ENCODE measurements at places on chromosomes 1 and 21. TPM values are rescaled to one million over a fixed set of nuclear protein-coding genes. Genes with fewer than 3 reads are reported as not detected.

DNA sequence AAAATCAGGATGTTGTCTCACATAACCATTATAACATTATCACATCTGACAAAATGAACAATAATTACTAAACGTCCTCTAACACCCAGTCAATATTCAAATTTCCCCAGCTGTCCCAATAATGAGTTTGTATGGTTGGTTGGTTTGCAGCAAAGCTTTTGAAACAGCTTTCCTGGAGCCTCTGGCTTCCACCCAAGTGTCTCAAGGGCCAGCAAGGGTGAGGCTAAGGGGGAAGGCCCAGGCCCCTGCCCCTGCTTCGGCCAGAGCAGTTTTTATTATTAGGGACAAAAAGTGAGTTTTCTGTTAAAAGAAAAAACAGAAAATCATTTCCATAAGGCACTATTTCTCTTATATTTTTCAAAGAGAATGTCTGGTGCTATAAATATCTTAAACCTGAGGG is 19.1 kb upstream of the AVPR1B start:
- no peak for DNase-seq

GRCh38 chr1:240508201-240508600 is 103.8 kb downstream of the GREM2 start:
- DNase-seq, result no peak

DNA sequence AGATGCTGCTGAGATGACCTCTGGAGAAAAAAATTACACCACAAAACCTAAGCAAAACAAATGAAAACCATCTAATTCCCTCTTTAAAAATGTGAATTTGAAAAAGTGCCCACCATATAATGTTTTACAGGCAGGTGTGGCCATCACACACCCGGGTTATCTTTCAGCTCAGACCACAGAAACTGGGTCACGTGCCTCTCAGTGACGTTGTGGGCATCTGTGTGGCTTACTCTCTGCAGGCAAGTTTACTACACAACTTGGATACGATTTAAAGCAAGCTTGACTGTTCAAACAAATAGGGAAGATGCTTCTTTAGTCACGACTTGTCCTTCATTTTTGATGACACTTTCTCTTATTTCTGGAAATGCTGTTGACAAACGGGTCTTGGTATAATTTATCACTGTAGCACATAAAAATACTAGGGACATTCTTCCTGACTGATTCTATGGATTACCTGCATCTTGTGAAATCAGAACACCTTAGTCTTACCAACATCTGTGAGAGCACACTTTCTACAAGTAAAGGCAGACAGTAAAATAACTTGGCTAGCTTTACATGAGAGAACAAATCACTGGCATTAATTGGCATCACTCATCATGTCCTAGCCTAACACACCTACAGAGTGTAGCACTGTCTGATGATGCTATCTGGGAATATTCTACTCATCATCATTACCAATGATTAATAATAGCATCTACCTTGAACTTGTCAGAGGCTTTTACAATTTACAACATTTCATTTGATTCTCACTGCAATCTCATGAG is 89.3 kb upstream of the EDEM3 start:
- DNase-seq, result no peak

DNA sequence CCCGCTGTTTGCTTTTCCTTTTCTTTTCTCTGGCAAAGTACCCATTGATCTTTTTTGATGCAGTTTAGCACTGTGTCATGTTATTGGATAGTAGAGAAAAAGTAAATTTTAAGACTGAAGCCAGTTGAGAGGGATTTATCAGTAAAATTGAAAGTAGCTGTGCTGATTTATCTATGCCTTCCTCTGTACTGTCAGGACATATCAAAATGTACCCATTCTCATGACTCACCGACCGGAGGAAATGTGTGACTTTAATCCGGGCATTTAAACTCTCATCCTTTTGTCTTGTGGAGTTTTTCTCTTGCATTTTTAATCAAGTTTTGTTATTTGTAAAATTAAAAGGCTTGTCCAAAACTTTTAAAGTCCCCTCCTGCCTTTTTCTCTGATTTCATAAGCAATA is 276.6 kb upstream of the FMN2 start:
- no peak for DNase-seq

DNA sequence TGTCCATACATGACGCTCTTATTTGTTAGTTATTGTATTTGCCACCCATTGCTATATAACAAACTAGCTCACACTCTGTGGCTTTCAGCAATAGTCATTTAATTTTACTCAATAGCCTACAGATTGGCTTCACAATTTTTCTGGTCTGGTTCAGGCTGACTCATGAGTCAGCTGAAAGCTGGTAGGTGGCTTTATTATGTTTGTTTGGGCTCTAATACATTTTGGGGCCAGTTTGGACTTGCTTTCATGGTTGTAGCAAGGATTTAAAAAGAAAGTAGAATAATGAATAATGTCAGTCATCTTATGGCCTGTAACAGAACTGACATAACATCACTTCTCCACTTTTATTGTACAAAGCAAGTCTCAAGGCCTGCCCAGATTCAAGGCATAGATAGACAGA is 338.7 kb downstream of the LRRIQ3 start:
- no peak for DNase-seq

DNA sequence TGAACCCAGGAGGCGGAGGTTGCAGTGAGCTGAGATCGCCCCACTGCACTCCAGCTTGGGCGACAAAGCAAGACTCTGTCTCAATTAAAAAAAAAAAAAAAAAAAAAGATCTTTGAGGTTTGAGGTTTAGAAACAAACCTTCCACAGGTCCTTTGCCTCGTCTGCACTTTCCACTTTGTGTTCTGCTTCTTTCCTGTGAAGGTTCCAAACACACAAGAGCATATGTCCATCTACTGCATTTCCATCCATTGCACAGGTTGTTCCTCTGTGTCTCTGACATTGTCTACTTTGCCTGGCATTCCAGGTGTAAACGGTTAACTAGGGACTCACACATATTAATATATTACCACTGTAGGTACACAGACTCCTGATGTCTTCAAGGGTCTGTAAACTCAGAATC is 40.1 kb downstream of the DSTYK start:
- no peak for DNase-seq

GRCh38 chr21:44550807-44551206 is 498 bp downstream of the KRTAP10-2 start:
- no peak for DNase-seq

DNA sequence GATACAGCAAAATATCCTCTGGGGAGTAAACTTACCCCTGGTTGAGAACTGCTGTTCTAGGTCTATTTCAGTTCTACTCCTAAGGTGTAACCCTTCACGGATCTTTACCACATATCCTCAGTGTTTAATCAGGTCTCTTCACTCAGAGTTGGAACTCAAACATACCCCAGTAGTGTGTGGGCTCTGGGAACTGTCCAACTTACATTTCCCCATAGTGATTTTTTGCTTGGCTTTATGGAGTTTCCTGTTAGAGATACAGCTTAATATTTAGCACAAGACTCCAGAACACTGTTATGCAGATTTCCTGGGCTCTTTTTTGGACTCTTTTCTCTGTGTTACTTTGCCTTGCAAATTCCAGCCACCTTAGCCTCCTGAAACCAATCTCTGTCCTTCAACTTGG is 26.7 kb upstream of the LIN9 start:
- no peak for DNase-seq

DNA sequence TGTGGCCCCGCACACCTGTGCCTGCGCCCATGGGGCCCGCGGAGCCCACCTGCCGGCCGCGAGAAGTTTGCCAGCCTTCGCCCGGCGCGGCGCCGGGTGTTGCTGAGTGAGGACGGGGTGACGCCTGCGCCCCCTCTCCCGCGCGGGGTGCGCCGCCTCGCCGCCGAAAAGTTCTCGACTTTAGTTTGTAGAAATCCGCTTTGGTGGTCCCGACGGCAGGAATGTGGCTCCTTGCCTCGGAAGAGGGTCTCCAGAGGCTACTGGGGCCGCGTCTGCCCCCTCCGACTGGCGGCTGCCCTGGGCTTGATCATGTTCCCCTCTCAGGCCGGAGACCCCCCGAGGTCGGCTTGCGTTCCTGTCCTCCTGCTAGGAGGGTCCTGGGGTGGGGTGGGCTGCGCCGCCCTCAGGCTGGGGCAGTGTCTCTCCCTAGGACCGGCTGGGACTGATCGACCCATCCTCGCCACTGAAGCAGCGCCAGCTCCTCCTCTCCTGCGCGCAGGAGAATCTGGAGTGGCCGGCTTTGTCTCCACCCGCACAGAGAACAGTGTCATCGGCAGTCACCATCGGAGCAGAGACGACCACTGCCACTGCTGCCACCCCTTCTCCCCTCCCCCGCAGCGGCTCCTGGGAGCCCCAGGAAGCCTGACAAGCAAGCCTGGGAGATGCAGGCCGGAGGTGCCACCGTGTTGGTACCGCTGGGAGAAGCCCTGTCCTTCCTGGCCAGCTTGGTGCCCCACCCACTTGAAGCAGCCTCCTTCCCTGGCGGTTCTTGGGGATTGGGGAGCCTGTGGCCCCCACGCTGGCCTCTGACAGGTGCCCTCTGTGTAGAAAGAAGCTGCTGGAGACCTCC is 553 bp upstream of the SLC30A2 start:
- DNase-seq, result no peak

DNA sequence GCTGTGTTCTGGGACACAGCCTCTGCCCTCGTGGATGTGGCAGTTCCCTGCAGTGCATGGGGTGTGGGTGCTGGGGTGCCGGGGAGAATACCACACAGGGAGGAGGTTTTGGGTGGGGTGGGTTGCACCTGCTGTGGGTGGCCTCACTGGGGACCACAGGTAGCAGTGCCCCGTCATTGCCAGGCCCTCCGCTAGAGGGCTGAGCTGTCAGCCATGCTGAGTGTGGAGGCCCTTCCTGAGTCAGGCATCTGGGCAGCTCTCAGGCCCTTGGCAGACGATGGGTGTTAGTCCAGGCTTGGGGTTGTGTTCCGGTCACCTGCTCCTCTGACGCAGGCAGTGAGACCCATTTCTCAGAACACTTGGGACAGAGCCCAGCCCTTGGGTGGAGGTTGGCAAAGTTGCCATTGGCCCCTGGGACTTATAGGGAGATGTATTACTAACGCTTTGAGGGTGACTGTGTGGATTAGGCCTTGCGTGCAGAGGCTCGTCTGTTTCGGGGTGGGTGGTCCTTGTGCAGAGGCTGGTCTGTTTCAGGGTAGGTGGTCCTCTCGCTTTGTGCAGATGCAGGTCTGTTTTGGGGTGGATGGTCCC is 23.9 kb downstream of the PCNT start:
- no peak for DNase-seq

DNA sequence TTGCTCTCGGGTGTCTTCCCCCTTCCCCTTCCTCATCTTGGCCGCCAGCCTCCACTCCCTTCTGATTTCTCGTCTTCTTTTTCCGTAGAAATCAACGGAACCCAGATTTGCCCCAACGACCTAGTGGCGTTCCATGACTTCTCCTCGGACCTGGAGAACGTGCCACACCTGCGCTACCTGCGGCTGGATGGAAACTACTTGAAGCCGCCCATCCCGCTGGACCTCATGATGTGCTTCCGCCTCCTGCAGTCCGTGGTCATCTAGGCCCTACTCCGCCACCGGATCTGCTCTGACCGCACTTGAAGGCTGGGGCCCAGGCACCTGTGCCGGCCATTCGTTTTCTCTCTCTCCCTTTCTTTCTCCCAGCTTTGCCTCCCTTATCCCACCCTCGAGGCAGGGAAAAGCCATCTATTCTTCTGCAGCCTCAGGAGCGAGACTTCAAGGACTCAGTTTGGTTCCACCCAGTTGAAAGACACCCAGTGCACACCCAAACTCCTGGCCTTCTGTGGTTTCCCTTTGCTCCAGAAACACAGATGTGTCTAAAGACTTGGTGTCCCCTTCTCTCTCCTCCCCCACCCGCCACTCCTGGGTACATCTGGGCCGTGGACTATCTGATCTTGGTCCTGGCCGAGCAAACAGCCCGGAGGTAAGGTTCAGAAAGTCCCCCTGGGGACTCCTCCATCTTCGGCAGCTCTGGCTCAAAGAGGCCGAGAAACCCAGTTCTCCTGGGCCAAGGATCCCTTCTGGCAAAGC is 7.2 kb upstream of the OPTC start:
- DNase-seq, result no peak

GRCh38 chr1:153752571-153753195 is 22.5 kb upstream of the SLC27A3 start:
- no peak for DNase-seq

DNA sequence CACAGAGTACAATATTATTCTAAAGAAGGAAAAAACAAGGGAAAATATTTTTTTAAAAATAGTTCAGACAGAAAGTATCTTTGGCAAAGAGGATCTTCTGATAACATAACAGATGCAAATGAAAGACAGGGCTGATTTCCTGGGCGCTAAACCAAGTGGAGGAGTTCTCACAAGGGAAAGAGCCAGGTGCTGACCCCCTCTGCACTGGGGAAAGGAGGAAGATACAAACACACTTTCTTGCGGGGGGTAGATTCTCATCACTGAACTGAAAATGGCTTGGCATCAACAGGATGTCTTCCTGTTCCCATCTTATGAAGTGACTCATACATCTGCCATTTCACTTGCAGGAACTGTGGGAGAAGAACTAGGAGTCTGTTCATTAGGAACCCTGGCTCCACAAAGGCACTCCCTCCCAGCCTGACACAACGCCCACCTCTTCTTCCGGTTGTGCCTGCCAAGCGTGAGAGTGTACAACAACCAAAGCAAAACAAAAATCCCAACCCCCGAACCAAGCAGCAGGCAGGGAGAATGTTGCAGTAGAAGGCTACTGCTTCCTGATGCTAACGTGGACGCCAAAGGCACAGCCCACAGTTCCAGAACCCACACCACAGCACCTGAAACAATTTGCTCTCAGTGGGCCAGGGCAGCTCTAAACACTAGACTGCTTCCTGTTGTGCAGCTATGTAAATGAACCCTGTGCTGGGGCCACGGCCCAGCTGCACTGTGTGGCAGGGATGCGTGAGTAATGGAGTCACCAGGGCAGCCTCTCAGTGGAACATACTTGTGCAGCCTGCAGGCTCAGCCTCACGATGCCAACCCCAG is 51.0 kb downstream of the GADD45A start:
- peak; percentile 62 for DNase-seq

- DNase-seq, result no peak
These were observed 3.8 kb upstream of the GUCA2A start for GRCh38 chr1:42168391-42168670.

DNA sequence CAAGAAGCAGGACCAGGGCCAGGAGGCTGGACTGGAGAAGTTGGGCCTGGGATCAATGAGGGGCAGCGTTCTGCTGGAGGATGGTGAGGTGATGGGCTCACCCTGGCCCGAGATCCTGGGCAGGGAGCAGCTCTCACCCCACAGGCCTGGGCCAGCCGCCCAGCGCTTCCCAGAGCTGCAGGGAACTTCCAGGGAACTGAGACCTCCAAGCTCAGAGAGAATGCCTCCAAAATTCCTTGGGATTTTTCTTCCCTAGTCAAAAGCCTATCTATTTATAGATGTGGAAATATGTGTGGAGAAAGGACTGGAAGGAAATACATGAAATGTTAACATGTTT is 121.2 kb downstream of the SPSB1 start:
- peak; percentile 71 for DNase-seq

GRCh38 chr1:43444836-43445235 is 8.9 kb downstream of the HYI start:
- no peak for DNase-seq

- DNase-seq, result no peak
These were observed 26.1 kb upstream of the ZNF496 start for GRCh38 chr1:247357781-247358211.

Gene LCE1F
- not detected for polyA plus RNA-seq

Gene MYCL
- polyA plus RNA-seq, result 2.7 TPM

Gene CFHR3
- polyA plus RNA-seq, result 3.0 TPM

Gene ADARB1
- polyA plus RNA-seq, result 26.6 TPM

Gene CDK18
- 7.0 TPM for polyA plus RNA-seq

Gene KIF2C
- polyA plus RNA-seq, result 10.8 TPM
